ENCODE measurements at places on chromosomes 4 and X. TPM values are rescaled to one million over a fixed set of nuclear protein-coding genes. Genes with fewer than 3 reads are reported as not detected.

The FOXO4 gene
- 9.4 TPM for total RNA-seq

GRCh38 chrX:46381630-46382029 lies 163.6 kb downstream of the ZNF674 start:
- DNase-seq: no peak

The GASK1B gene
- 5.7 TPM for total RNA-seq

The DUX4 gene
- not detected for total RNA-seq

The IDUA gene
- total RNA-seq: 12.6 TPM

GRCh38 chr4:23368081-23368697 lies 521.7 kb downstream of the PPARGC1A start:
- no peak for DNase-seq

The CLIC2 gene
- 17.5 TPM for total RNA-seq

DNA sequence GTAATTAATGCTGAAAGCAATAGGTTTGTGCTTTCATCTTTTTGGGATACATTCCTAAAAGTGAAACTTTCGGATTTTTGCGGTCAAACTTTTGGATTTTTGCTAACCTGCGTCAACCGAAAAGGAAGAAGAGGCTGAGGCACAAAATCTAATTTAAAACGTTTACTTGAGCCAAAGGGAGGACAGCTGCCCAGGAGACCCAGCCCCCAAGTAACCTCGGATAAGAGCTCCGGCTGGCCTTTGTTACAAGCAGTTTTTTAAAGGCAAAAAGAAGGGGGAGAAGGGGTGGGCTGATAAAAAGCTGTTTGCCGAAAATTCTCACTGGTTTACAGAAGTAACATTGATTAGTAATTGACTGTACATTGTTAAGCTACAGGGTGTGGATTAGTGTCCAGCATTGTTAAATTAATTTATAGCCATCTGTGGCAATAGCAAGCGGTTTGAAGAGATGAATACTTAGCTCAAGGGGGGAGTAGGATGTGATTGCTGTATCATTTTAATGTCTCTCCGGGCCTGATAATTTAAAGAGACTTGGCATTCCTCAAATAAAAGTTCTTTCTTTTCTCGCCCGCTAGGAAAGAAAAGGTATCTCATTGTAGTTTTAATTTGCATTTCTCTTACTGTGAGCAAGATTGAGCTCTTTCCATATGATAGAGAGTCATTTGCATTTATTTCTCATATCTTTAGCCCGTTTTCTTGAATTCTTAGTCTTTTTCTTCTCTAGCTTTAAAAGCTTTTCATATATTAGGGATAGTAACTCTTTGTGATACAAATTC lies 59.1 kb upstream of the USP9X start:
- DNase-seq: no peak

DNA sequence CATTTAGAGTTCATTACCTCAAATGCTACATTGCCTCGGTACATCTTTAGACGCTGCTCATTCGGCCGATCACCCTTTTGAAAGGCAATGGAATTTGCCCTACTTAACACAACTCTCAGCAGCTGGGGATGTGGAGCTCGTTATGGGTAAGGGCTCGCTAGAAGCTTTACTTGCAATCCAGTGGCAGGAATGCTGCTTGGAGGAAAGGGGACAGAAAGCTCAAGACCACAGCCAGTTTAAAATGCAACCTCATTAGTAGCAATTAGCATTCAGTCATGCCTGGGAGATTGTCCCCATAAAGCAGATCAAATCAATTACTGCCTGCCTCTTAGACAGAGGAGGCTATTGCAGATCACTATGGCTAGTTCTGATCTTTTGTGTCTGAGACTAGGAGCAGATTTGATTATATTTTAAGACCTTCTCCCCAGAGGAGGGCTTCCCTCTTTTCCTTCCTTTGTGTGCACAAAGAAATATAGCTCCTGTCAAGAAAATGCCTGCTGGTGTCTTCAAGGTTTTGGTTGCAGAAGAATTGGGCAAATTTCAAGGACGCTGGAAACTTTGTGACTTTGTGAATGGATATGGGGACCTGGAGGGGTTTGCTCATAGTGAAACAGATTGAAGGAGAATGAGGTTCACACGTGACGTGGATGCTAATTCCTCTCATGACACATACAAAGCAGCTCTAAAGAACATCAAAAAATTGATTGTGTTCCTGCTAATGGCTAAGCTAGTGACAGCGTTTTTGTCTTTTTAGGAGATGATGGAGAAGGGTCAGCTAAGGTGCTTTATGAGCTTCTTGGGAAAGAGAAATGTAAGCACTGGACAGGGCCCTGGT lies 237.5 kb upstream of the GLRA2 start:
- no peak for DNase-seq

- no peak for DNase-seq
Measured at GRCh38 chr4:115688961-115689360, 575.5 kb upstream of the NDST4 start.

GRCh38 chr4:112302320-112303274 lies 5.4 kb downstream of the ALPK1 start:
- no peak for DNase-seq

- no peak for DNase-seq
Measured at GRCh38 chr4:186058980-186059316, 10.0 kb upstream of the TLR3 start.

- DNase-seq: no peak
Measured at GRCh38 chrX:135632353-135632752, 81.1 kb upstream of the CT45A1 start.

DNA sequence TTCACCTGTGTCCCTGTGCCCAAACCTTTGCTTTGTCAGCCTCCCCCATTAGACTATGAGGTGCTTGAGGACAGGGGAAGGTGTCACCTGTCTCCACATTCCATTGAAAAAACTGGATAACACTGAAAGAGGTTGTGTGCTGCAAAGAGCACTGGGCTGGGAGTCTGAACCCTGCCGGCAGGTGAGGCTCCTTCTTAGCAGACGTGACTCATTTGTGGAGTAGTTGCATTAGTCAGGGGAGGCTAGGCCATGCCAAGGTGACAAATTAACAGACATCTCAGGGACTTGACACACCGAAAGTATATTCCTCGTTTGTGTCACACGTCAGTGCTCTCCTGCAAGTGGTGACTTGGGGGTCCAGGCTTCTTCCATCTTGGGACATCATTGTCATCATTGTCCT lies 95.9 kb upstream of the STX18 start:
- DNase-seq: no peak

The CYSLTR1 gene
- total RNA-seq: 5.7 TPM

- no peak for DNase-seq
Measured at GRCh38 chr4:25837107-25837506, 25.7 kb downstream of the SEL1L3 start.

The CLCN5 gene
- total RNA-seq: 2.6 TPM

DNA sequence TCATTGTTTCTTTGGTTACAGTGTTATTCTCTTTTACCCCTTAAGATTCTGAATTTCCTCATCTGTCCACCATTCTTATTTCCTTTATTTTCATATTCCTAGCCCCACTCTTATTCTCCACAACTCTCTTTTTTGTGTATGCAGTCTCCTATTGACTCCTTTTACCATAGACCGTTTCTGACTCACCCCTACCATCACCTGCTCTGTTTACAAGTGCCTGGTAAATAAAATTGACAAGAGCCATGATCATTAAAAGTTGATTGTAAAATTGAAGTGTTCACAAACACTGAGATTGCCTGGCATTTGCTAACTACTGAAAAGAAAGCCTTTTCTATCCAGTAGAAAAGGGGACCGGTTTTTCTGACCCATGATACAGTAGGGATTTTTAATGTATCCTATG lies 54.4 kb downstream of the MRPL1 start:
- no peak for DNase-seq

DNA sequence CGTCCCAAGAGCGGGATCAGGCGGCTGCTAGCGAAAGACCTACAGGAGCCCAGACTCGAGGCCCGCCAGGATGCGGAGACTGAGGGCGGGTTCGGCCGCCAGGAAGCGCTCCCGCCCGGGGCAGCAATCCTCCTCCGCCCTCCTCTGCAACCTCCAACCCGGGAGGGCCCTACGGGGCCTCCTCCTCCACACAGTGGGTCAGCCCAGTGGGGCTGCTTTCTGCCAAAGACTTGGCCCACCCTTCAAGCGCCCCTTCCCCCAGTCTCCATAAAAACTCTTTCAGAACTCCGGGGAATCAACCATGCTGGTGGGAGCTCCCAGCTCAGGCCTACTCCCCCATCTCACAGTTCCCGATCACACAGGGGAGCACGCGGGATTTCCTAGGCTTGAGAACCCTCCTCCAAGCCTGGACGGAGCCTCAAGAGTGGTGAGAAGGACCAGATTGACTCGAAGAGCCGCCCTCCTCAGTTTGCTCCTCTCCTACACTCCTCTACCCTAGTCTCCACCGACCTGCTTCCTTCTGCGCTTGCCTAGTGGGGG lies 77.5 kb downstream of the RLIM start:
- no peak for DNase-seq

- no peak for DNase-seq
Measured at GRCh38 chr4:70703619-70704214, 15.4 kb downstream of the UTP3 start.

GRCh38 chrX:18654875-18655836 lies 16.8 kb downstream of the RS1 start:
- DNase-seq: no peak

DNA sequence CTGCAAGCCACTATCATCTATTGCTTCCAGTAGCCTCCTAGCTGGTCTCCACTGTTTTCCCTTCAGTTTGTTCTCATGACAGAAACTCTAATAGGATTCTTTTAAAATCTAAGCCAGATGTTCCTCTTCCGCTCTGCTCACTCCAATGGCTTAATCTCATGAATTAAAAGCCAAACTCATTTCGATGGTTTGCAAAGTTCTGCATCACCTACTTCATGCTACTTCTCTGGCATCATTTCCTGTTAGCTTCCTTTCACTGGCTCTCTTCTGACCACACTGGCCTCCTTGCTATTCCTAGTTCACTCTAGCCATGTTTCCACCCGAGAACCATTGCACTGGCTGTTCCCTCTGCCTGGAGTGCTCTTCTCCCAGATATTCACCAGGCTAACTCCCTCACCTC lies 102.0 kb upstream of the LSM6 start:
- no peak for DNase-seq

DNA sequence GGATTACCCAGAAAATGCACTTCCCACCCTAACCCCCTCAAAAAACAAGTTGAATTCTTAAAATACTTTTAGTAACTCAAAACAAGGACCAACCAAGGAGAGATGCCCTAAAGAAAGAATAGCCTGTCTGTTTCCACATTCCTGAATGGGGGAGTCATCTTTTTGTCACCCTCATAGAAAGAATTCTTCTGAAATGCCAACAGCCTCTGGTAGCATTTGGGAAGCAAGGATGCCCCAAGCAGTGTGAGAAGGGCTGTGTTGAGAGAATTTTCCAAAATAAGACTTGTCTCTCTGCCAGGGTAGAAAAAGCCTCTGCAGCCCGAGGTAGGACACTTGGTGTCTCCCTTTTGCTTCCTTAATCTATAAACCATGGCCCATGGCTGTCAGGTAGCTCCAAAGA lies 173.1 kb upstream of the VCX3A start:
- no peak for DNase-seq

GRCh38 chr4:8904041-8904501 lies 32.4 kb upstream of the HMX1 start:
- no peak for DNase-seq

DNA sequence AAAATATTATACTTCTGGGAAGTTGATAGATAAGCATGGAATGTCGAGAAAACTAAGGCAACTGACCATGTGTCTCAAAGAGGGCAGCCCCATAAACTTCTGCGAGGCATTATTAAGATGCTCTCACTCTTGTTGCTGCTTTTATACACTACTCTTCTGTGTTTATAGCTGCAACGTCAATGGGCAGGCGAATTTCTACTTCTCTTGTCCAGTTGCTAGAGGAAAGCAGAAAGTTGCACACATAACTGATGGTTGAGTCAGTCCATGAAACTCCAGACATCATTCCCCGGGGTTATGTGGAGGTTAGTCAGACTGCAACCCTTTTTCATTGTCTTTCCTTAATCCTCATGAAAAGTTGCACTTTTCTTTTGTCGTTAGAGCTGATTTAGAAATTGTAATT lies 39.8 kb downstream of the VCX3B start:
- DNase-seq: no peak

The PABPC1L2B gene
- not detected for total RNA-seq

DNA sequence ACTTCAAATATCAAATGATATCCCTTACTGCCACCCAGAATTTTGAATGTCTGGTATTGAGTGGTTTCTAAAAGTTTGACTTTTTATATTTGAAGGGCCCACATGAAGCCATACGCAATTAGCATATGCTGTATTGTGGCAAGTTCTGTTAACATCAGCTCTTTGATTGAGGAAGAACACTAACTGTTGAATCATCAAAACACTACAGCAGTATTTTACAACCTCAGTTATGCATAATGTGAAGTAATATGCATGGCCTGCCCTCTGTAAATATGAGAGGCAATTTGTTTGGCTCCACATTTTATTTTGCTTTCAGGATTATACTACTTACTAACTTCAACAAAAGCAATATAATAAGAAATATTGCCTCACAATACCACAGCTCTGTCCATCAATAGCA lies 62.2 kb upstream of the DMD start:
- DNase-seq: no peak

GRCh38 chrX:15883540-15883863 lies 28.9 kb upstream of the AP1S2 start:
- no peak for DNase-seq

GRCh38 chr4:150983851-150984250 lies 31.2 kb downstream of the LRBA start:
- no peak for DNase-seq

DNA sequence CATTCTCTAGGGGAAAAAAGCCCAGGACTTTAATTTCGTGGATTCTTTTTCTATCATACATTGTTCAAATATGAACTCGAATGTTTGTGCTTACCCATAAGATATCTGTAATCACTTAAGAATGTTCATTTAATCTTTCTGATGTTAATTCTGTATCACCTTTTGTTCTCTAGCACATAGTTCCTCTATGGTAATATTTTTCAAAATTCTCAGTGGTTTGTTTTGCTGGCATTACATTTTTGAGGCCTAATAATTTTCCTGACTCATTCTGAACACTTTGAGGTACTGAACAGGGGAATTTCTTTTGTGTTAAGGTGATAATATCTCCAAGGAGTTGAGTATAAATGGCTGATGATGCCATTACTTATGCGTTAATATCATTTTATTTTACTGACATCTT lies 490.7 kb upstream of the PITX2 start:
- no peak for DNase-seq

DNA sequence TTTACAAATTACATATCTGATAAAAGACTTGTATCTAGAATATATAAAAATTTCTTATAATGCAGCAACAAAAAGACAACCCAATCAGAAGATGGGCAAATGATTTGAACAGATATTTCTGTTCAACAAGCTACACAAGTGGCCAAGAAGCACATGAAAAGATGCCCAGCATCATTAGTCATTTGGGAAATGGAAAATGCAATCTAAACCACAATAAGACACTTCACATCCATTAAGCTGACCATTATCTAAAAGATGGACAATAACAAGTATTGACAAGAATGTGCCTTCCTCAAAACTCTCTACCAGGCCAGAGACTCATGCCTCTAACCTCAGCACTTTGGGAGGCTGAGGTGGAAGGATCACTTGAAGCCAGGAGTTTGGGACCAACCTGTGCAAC lies 53.9 kb downstream of the SPINK2 start:
- no peak for DNase-seq

The NIPAL1 gene
- total RNA-seq: 0.47 TPM

The MAGEE1 gene
- 0.85 TPM for total RNA-seq

Data from thymus (tissue), 14 donors.